ENCODE measurements at places on chromosomes 4 and X. TPM values are rescaled to one million over a fixed set of nuclear protein-coding genes. Genes with fewer than 3 reads are reported as not detected.

CCDC110 gene
- 0.38 TPM for total RNA-seq

DNA sequence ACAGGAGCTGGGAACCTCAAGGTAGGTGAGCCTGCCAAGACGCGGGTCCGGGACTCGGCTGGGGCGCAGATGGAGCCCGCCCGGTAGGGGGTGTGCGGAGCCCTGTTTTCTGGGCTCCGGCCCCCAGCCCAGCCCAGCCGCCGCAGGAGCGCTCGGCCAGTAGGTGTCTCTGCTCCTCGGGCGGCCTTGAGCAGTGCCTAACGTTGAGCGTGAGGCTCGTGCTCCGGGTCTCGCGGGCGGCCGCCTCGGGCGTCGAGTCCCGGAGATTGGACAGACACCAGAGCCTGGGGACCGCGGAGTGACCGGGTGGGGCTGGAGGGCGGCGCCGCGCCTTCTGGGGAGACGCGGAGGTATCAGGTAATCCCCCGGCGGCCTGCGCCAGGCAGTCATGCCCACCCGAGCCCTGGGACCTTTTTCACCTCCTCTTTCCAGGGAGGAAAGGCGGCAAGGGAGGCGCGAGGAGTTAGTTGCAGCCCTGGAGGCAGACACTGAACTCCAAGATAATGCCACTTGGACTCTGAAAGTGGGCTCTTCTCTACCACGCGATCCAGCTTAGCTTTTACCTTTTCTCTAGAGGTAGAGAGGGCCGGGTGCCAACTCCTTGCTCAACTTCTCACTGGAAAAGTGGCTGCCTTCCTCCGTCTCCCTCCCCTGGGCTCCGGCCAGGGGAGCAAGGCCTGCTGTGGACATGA is 14.5 kb upstream of the FGG start:
- H3K27ac ChIP-seq: no peak overlapping the region
- peak overlapping the region; percentile 42 for H3K4me3 ChIP-seq

DNA sequence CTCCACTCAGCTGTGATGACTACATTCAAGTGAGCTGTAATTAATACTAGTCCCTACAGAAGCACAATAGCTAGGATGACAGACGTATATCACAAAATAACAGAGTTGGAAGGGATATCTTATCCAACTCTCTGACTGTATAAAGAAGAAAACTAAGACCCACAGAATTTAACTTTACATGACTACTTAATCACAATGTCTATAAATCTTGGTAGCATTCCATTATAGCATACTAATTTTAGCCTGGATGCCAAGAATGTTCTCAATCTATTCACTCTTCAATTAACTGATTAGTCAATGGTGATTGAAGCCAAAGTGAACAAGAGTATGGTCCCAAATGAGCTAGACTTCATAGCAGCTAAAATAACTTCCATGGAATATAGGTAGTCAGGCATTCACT is 31.2 kb downstream of the RPS6KA6 start:
- H3K4me3 ChIP-seq: no peak overlapping the region
- DNase-seq: peak; percentile 45
- peaks cover 42% of the 10 kb centered on the region for H3K4me1 ChIP-seq
- no peaks in the 10 kb centered on the region for H3K27me3 ChIP-seq
- H3K27ac ChIP-seq: peak overlapping the region; percentile 41
- H3K36me3 ChIP-seq: no peaks in the 10 kb centered on the region

NPNT gene
- total RNA-seq: not detected

AKAP4 gene
- not detected for total RNA-seq

GRCh38 chr4:156293657-156294297 is 340.1 kb upstream of the CTSO start:
- H3K4me1 ChIP-seq: peaks cover 36% of the 10 kb centered on the region
- no peak overlapping the region for H3K27ac ChIP-seq
- no peaks in the 10 kb centered on the region for H3K27me3 ChIP-seq
- no peak overlapping the region for H3K4me3 ChIP-seq
- H3K36me3 ChIP-seq: no peaks in the 10 kb centered on the region

DNA sequence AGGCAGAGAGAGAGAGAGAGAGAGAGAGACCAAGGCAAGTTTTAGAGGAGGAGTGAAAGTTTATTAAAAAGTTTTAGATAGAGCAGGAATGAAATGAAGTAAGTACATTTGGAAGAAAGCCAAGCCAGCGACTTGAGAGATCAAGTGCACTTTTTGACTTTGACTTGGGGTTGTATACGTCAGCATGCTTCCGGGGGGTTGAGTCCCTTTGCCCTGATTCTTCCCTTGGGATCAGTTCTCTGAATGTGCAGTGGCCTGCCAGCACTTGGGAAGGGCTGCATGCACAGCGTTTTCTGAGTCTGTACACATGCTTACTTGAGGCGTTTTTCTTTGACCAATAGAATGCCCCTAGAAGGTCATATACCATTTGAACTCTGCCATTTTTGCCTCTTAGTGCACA is 400.5 kb downstream of the PDGFC start:
- no peak for DNase-seq
- no peak overlapping the region for H3K4me3 ChIP-seq
- H3K4me1 ChIP-seq: peaks cover 8% of the 10 kb centered on the region
- H3K36me3 ChIP-seq: no peaks in the 10 kb centered on the region

- no peaks in the 10 kb centered on the region for H3K4me1 ChIP-seq
- no peaks in the 10 kb centered on the region for H3K27me3 ChIP-seq
- no peaks in the 10 kb centered on the region for H3K36me3 ChIP-seq
Measured at GRCh38 chr4:79396794-79397193, 11.2 kb downstream of the GK2 start.

- no peaks in the 10 kb centered on the region for H3K36me3 ChIP-seq
- DNase-seq: no peak
- no peaks in the 10 kb centered on the region for H3K4me1 ChIP-seq
- H3K27me3 ChIP-seq: no peaks in the 10 kb centered on the region
- no peak overlapping the region for H3K27ac ChIP-seq
- no peak overlapping the region for H3K4me3 ChIP-seq
Measured at GRCh38 chrX:22357621-22358020, 84.9 kb downstream of the CBLL2 start.

- H3K27me3 ChIP-seq: no peaks in the 10 kb centered on the region
- peak overlapping the region; percentile 87 for H3K4me3 ChIP-seq
- no peak for DNase-seq
- H3K36me3 ChIP-seq: no peaks in the 10 kb centered on the region
Measured at GRCh38 chrX:139930401-139930800, 2.5 kb downstream of the ATP11C start.

GRCh38 chr4:90074322-90074886 is 52.8 kb upstream of the CCSER1 start:
- no peaks in the 10 kb centered on the region for H3K27me3 ChIP-seq
- no peak overlapping the region for H3K4me3 ChIP-seq
- H3K4me1 ChIP-seq: no peaks in the 10 kb centered on the region

DNA sequence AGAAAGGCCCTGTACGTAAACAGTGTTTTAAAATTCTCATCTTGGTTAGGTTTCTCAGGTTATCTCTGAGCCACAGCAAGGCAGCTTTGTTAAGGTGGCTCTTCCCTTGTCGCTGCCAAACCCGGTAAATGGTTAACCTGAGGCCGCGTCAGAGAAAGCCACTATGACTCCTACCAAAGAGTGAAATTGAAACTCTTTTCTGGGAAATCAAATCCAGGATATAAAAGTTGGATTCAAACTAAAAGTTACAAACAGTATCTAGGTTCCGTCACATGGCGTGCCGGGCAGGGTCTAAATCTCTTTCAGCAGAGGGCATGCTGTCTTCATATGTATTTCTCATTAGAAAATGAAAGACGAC is 433 bp downstream of the MMAA start:
- H3K27ac ChIP-seq: peak overlapping the region; percentile 96
- no peaks in the 10 kb centered on the region for H3K36me3 ChIP-seq
- H3K4me3 ChIP-seq: peak overlapping the region; percentile 99
- DNase-seq: peak; percentile 78
- no peaks in the 10 kb centered on the region for H3K27me3 ChIP-seq
- peaks cover 27% of the 10 kb centered on the region for H3K4me1 ChIP-seq

GRCh38 chr4:120509222-120509621 is 413.3 kb downstream of the PRDM5 start:
- no peak for DNase-seq
- H3K27ac ChIP-seq: no peak overlapping the region
- H3K27me3 ChIP-seq: no peaks in the 10 kb centered on the region
- H3K4me1 ChIP-seq: no peaks in the 10 kb centered on the region
- no peak overlapping the region for H3K4me3 ChIP-seq

DNA sequence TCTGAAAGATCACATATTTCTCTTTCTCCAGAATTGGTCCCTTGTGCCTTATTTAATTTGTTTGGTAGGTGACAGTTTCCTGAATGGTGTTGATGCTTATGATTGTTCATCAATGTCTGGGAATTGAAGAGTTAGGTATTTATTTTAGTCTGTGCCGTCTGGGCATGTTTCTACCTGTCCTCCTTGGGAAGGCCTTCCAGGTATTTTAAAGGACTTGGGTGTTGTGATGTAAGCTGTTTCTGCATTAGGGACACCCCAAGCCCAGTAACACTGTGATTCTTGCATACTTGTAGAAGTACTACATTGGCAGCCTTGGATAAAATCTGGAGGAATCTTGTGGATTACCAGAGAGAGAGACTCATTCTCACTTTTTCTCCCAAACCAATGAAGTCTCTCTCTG is 120.8 kb upstream of the CXXC4 start:
- no peaks in the 10 kb centered on the region for H3K27me3 ChIP-seq
- no peak overlapping the region for H3K4me3 ChIP-seq
- H3K27ac ChIP-seq: no peak overlapping the region
- H3K4me1 ChIP-seq: no peaks in the 10 kb centered on the region

- H3K27ac ChIP-seq: no peak overlapping the region
- no peak overlapping the region for H3K4me3 ChIP-seq
- no peaks in the 10 kb centered on the region for H3K4me1 ChIP-seq
- DNase-seq: no peak
Measured at GRCh38 chr4:94428884-94429283, 22.9 kb upstream of the PDLIM5 start.
